ENCODE measurements at places on chromosomes 16 and 17.

DNA sequence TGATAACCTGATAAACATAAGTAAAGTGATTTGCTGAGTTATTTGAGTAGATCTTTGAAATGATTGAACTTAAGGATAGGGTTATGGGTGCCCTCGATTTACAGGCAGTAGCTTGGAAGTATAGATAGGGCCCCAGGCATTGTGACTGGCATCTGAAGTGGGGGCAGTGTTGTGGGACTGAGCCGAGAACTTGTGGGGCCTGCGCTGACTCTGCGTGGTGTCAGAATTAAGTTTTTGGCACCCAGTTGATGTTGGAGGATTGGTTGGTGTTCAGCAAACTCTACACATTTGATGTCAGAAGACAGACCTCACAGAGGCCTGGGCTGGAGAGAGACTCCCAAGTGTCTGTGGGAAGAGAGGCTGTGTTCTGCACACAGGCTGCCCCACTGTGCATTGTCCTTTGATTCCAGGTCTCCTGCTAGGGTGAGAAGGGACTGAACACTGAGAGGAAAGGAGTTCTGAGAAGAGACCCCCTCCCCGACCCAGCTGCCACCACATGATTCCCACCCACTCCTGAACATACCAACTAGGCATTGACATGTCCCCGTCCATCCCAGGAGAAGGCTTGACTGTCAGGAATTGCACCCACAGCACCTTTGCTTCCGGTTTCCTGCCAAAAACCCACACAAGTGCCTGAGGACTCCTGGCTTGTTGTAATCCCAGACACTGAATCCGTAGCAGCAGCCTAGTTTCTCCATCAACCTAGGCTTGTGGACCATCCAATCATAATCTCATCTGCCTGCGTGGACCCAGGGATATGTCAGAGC is 4.5 kb downstream of the ZNF267 start:
- DNase-seq, result no peak

- no peak for DNase-seq
Observed at GRCh38 chr16:5854027-5854426, 756.4 kb upstream of the EEF2KMT start.

GRCh38 chr17:45405250-45406086 is 27.2 kb downstream of the ARHGAP27 start:
- DNase-seq, result peak; percentile 40

DNA sequence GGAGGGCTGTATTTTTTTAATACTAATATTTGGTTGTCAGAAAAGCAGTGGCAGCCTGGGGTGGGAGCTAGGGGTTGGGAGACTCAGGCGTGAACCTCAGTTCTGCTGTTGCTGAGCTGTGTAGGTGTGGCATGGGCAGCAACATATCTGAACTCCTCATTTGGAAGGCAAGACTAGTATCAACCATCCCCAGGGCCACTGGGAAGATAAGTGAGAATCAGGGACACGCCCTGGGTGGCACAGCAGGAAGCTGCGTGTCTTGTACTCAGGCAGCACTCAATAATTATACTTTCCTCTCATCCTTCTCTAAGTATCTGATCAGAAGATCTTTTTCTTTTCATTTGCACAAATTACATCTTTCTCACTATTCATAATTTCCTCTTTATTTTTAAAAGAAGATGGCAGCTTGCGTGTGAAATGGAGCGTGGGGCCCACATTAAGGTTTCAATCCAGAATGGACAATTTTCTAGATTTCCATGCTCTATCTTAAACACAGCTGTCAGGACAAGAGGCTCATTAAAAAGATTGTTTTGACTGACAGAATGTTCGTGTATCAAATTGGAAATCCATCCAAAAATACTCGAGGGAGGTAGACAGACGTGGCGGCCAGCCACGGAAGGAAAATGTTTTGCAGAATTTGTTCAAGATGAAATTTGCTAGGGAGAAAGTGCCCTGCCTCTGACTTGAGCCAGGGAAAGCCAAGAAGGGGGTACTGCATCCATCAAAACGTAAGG is 121.1 kb downstream of the CPPED1 start:
- no peak for DNase-seq

DNA sequence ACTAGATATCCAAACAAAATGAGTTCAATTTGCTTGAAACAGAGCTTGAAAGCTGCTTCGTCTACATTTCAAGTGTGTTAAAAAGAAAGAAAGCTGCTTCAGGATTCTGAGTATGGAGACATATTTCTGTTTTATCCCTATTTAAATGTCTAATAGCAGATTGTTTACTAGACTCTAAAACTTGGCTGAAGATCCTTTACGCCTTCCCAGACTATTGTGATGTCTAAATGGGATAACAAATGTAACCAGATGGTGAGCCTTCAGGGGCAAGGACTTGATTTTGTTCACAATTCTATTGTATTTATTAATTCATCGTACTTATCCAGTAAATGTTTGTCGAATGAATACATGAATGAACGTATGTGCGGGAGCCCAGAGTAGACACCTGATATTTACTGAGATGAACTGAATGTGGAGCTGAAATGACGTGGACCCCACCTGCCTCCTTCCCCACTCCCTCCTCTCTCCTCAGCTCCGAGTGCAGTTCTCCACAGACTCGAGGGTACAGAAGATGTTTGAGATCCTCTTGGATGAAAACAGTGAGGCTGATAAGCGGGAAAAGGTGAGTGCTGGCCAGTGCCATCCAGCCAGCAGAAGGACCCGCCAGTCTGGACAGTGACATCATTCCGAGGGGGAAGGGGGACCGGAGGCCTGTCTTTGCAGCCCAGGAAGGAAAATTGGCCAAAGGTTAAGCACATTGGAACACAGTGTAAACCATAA is 5.0 kb downstream of the UNC45B start:
- no peak for DNase-seq

DNA sequence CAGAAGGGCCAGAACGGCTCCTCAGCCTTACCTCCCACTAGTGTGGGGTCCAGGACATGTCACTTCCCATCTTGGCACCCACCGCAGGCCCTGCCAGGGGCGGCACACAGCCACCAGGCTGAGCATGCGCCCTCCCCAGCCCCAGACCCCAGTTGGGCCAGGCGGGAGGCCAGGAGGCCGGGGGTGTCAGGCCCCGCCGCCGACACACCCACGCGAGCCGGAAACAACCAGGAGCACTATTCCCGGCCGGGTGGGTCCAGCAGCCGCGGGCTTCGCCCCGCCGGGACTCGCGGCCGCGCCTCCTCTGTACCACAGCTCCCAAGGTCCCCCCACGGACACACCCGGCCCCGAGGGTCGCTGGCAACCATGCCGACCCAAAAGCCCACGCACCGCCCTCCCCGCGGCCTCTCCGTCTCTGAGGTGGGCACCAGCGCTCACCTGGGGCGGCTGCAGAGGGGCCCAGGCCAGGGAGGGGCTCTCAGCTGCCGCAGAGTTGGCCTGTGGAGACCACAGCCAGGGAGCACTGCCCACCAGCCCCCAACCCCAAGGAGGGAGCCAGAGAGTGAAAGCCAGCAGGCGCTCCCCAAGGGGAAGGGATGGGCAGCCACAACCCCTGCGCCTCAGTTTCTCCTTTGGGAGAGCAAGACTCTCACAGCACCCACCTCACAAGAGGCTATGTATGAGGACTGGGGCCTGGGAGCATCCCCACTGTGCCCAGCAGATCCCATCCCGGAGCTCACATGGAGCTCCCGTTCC is 18.0 kb downstream of the B9D1 start:
- DNase-seq, result no peak

DNA sequence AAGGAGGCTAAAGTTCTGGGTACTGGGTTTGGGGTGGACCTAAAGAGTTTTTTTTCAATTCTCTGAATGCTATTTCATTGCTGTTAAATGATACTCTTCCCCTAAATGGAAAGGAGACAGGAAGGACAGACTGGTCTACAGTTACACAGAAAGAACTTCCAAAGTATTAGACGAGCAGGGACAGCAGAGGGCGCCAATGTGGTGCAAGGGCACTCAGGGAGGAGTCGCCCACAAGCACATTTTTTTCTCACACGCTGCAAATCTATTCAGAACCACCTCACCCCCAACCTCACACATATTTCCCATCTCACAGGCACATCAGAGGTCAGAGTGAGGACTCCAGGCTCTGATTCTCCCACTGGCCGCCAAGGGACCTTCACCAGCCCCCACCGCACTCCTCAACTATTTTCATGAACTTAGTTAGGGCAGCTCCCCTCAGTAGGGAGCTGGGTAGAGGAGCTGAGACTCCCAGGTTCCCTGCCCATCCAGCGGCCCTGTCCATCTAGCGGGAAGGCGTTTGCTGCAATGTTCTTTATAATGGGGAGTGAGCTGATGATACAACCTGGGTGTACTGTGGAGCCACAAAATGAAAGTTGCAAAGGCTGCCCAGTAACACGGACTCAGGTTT is 6.8 kb upstream of the CA4 start:
- peak; percentile 93 for DNase-seq

- DNase-seq, result no peak
Observed at GRCh38 chr16:660132-660458, 7.8 kb upstream of the RHOT2 start.

DNA sequence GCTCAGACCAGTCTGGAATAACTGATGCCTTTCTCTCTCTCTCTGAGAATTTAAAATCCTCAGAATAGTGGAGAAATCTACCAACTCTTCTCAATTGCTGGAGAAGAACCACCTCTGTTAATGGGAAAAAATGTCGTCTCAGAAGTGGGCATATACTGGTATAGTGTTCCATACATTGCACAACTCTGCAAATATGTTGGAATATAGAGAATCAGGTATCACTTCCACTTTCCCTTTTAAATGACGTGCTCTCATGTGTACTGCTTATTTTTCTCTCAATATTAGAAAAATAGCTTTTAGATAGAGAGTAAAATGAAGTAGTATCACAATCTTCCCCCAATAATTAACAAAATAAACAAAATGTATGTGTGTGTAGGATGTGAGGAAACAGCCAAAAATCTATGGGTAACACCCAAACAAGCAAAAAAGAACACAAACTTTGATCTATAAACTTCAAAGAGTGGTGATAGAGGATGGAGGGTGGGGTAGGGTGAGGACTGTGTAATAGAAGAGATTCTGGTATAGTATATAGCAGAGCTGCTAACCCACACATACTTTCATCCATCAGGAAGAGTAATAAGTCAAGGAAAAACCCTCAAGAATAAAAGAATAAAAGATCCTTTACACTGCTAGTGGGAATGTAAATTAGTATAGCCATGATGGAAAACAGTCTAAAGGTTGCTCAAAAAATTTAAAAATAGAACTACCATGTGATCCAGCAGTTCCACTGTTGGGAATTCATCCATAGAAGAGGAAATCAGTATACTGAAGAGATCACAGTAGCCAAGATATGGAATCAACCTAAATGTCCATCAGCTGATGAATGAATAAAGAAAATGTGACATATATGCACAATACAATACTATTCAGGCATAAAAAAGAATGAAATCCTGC is 46.9 kb downstream of the NFATC3 start:
- no peak for DNase-seq

- no peak for DNase-seq
Observed at GRCh38 chr16:60510941-60511340, 1525.3 kb downstream of the CDH8 start.

DNA sequence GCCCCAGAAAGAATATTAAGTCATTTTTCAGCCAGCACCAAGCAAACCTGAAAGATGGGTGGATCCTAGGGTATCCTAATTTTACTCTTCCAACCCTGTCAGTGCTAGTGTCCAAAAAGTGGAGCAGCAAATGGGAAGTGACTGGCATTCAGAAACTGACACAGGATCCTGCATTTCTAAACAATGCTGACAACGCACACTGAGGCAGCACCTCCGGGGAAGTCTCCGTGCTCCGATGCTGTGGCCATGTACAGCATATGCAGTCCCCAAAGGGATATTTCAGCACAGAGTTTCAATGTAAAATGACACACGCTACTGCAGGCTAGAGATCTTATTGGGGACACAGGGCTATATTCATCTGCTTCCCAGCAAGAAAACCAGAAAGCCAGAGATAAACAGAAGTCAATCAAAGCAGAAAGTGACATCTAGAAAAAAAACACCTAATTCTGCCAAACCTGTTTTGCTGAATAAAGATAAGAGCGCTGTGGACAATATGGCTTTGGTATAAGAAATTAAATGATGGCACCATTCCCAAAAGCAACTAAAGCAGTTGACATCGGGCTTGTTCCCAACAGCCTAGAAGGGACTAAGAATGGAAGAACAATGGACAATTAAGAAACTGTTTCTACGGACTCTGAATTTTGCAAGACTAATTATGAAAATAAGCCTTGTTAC is 17.3 kb downstream of the XYLT1 start:
- DNase-seq, result no peak

GRCh38 chr17:4861052-4861451 is 27.9 kb downstream of the MINK1 start:
- no peak for DNase-seq

DNA sequence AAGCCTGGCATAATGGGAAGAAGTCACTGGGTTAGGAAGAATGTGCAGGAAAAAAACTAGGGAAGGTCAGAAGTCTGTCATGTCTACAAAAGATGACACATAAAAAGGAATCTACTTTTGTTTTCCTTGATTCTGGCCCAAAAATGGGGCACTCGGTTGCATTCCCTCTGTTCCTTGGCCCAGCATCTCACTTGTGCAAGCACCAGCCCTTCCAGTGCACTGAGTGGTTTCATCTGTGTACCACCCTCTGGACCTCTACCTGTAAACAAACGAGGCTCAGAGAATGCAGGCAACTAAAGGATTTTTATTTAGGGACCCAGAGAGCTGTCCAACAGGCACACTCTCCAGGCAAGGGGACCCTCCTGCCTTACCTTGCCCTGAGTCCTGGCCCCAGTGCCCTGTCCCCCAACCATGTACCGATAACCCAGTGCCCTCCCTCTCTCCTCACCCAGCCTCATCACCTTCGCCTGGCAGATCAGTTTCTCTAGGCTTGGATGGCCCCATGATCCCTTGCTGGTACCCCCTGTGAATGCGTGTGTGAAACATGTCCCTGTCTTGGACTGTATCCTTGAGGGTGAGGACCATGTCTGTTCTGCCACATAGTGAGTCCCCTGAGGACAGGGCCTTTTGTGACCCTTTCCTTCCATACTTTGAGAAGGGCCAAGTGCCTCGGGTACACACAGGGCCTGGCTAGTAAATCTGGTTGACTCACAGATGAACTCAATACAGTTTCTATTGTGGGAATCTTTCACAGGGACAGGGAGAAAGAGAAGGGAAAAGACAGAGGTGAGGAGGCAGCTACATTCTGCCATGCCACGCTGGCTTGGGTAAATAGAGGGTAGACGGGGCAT is 13.3 kb downstream of the NXPH3 start:
- DNase-seq, result peak; percentile 88

DNA sequence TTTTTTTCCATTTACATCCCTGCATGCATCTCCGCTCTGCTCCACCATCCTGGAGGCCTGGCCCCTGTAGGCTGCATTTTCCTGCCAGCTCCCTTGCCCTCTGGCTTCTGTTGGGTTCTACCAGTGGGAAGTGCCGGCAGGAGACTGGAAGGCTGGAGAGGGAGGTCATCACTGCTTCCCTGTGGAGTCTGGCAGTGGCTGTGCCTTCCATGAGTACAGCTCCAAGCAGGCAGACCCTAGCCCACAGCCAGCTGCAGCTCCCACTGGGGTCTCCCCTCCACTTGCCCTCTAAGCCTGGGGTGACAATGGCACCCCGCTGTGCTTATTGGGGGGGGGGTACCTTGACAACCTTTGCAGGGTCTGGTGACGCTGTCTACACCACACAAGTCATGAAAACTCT is 37.3 kb downstream of the MMP15 start:
- no peak for DNase-seq

Data from GM23248 (cell line).